ENCODE measurements at places on chromosomes 16 and 17.

DNA sequence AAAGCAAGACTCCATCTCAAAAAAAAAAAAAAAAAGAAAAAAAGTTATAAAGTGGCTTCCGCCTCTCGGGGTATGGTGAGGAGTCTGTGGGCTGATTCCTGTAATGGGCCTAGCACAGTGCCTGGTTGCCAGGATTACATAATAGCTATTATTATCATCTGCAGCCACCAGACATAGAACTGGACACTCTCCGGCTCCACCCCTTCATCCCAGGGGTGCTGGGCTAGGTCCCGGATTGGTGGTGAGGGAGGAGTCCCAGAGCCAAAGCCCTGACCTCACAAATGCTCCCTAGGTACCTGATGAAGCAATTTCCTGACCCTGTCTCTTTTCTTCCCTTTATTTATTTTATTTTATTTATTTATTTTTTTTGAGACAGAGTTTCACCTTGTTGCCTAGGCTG is 11.6 kb upstream of the ADGRG1 start:
- DNase-seq, result no peak

GRCh38 chr17:40346765-40347158 is 17.8 kb downstream of the GJD3 start:
- no peak for DNase-seq

GRCh38 chr16:24493821-24494220 is 45.5 kb upstream of the RBBP6 start:
- no peak for DNase-seq

- DNase-seq, result peak; percentile 62
These were observed 15.6 kb upstream of the AURKB start for GRCh38 chr17:8225813-8226535.

GRCh38 chr16:80346111-80346632 is 194.6 kb upstream of the DYNLRB2 start:
- no peak for DNase-seq

- DNase-seq, result no peak
These were observed 708.0 kb upstream of the SOX9 start for GRCh38 chr17:71412803-71413202.

Data from mucosa of gallbladder (tissue), 1 donor.